Activated T-cell treated with anti-CD3 and anti-CD28 coated beads, Interleukin-2, amount 50 U/mL, for 1 hour (primary cell): ENCODE measurements at places on chromosomes 3 and 15.

- no peak for DNase-seq
Observed at GRCh38 chr3:126850370-126851085, 132.4 kb upstream of the PLXNA1 start.

GRCh38 chr15:39018966-39019365, 454.4 kb upstream of the RASGRP1 start:
- no peak for DNase-seq

DNA sequence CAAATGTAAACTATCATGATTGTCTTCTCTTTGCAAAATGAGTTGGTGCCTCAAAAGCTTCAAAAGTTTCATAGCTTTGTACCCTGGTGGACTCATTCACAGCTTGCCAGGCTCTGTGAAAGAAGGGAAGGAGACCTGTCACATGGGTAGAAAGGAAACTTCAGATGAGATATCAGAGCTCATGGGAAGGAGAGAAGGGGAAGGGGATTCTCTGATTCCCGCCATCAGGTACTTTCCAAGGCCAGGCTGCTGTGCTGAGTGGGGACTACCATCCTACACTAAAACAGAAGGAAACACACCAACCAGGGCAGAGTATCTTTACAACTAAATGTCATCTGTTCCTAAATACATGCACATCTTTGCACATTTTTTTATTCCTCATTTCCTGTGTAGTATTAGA, 9.2 kb downstream of the ILDR1 start:
- DNase-seq: no peak

GRCh38 chr3:10804183-10804648, 11.8 kb upstream of the SLC6A11 start:
- no peak for DNase-seq

GRCh38 chr3:171239757-171240503, 213.4 kb upstream of the SLC2A2 start:
- DNase-seq: no peak

- no peak for DNase-seq
Observed at GRCh38 chr15:65987100-65987499, 117.8 kb downstream of the RAB11A start.

- DNase-seq: no peak
Observed at GRCh38 chr3:50390508-50391224, 31.3 kb upstream of the TMEM115 start.

- DNase-seq: no peak
Observed at GRCh38 chr3:139476348-139476747, at the start of gene RBP2. Gene RBP2 (minus strand): TSS chr3:139476516. CDS start chr3:139476459, 57 bp downstream.

- no peak for DNase-seq
Observed at GRCh38 chr3:147157631-147158030, 248.7 kb downstream of the ZIC4 start.

DNA sequence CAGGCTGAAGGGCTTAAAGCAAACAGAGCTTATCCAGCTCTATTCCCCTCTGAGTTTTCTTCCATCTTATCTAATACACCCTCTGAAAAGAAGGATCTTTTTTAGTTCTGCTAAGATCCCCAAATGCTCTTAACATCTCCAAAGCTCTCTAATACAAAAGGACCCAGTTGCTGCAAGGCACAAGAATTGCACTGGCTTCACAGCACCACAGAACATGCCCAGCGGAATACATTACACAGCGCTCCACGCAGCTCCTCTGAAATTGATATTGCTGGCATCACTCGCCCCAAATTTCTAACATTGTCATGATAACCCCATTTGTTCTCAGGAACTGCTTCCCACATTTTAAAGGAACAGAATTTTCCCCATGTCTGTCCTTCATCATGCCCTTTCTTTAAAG, 210.1 kb downstream of the RORA start:
- no peak for DNase-seq

GRCh38 chr3:37170060-37170459, 4.3 kb downstream of the LRRFIP2 start:
- no peak for DNase-seq

DNA sequence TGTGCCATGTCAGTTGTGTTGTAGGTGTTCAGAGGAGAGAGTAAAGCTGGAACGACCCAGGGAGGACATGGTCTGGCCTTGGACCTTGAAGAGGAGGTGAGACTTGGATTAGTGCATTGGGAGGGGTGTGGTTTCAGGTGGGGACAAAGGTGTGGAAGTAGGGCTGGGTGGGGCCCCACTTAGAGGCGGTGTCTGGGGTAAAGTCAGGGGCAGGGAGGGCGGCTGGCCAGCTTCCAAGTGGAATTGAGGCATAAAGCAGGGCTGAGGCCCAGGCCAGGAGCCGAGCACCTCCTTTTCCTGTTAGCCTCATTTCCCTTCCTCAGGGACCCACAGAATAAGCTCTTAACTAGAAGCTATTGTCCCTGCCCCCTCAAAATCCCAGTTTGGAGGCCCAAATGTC, 36.2 kb upstream of the FLNB start:
- no peak for DNase-seq

- no peak for DNase-seq
Observed at GRCh38 chr3:41331041-41331440, 131.7 kb downstream of the CTNNB1 start.

DNA sequence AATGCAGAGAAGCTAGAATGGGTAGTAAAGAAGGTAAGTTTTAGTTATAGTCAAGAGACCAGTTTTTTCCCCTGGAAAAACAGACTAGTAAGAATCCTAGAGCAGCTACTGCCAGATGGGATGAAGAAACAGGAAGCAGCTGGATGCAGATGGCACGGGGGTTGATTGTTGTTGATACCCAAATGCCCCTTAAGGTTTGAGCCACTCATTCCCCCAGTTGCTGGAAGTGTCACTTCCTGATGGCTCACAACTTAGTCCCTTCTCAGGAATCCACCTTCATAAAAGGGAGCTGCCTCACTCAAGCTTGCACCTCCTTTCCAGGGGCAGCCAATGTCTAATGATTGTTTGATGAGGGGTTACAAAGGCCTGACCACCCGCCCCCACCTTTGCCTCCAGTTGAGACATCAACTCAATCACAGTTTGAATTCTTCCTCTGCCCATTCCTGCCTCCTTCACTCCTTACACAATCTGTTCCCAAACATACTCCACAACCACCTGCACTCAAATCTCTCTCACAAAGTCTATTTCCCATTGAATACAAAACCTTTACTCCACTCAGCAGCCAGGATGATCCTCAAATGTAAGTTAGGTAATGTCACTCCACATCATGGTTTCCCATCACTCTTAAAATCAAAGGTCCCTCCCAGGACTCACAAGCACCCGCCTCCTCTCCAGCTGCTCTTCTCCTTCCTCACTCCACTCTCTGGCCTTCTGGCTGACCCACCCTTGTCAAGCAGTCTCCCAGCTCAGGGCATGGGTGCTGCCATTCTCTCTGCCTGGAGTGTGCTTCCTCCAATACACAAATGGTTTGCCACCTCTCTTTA, 450.1 kb upstream of the THBS1 start:
- DNase-seq: no peak

GRCh38 chr3:190426806-190427507, 22.7 kb downstream of the TMEM207 start:
- DNase-seq: no peak

- no peak for DNase-seq
Observed at GRCh38 chr3:130686833-130687232, 59.8 kb downstream of the PIK3R4 start.
